ENCODE measurements at places on chromosomes 11 and 22.

GRCh38 chr11:109424901-109425300, 2.9 kb downstream of the C11orf87 start:
- peak; percentile 7 for DNase-seq

DNA sequence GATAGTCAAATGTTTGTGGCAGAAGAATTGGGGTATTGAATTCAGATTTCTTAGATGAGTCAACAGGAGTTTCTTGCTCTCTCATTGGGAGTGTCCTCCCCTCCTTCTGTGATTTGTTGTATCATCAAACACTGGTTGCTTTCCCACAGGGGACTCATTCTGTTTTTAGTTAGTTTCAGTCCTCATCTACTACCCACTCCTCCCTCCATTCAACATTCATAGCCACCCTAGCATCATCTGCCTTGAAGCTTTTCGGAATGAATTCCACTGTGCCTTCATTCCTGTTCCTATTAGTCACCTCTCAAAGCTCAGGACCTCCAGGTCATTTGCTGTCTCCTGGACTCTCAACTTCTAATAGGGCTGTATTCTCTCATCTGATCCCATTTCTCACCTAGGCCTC, 31.5 kb upstream of the RAB38 start:
- no peak for DNase-seq

DNA sequence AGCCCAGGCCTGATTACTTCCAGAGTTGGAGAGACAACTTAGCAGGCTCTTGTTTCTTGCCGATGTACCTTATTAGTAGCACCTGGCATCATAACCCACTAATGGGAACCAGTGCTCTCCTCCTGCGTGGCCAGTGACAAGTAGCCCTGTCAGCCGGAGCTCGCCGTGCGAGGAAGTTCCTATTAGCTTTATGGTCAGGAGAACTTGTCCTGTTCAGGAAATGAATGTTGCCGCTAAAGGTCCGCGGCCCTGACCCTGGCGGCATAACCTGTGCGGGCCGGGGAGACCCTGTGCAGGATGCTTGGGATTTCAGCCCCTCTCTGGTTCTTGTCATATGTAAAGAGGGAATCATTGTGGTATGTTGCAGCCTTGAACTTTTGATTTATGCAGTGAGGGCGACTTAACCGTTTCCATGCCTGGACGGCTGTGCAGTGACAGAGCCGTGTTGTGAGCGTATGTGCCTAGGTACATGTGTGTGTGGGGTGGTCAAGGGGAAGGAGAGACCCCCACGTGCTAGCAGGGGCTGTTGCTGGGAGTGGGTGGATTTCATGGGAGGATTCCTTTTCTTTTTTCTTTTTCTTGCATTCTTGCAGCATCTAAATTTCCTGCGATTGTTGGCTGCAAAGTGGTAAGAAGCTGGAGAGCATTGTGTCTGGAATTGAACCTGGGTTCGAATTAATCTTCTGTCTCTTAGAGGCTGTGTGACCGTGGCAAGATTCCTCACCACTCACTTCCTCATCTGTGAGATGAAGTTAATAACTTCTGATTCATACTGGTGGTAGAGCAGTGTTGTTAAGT, 15.2 kb downstream of the ZBTB16 start:
- DNase-seq: no peak

- DNase-seq: peak; percentile 34
These were observed 906 bp downstream of the ARSA start for GRCh38 chr22:50626850-50627641.

- DNase-seq: peak; percentile 45
These were observed 11.0 kb downstream of the NECTIN1 start for GRCh38 chr11:119717839-119718534.

DNA sequence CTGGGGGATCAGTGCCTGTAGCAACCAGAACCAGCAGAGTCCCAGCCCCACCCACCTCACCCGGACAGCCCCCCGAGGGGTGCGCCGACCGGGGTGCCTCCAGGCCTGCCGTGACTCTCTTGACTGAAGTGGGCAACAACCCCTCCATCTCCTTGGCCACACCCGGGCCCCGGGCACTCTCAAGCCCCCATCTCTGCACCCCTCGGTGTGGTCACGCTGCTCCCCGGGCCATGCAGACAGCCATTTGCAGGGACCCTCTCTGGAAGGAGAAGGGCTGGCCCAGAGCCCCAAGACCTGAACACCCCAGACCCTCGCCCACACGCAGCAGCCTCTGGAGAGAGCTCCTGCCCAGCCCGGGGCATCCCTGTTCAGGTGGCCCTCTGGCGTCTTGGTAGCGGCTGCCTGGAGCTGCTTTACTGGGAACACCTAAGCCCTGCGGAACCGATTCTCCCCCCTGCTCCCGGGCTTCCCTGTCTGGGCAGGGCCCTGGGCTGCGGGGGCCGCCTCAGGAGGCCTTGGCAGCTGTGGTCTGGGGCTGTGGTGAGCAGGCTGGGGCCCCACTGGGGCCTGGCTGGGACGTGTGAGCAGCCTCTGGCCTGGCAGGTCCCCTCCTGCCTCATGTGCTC, 84.9 kb downstream of the WNT7B start:
- DNase-seq: no peak

GRCh38 chr22:46081831-46082210, 68.5 kb upstream of the PPARA start:
- DNase-seq: peak; percentile 69

DNA sequence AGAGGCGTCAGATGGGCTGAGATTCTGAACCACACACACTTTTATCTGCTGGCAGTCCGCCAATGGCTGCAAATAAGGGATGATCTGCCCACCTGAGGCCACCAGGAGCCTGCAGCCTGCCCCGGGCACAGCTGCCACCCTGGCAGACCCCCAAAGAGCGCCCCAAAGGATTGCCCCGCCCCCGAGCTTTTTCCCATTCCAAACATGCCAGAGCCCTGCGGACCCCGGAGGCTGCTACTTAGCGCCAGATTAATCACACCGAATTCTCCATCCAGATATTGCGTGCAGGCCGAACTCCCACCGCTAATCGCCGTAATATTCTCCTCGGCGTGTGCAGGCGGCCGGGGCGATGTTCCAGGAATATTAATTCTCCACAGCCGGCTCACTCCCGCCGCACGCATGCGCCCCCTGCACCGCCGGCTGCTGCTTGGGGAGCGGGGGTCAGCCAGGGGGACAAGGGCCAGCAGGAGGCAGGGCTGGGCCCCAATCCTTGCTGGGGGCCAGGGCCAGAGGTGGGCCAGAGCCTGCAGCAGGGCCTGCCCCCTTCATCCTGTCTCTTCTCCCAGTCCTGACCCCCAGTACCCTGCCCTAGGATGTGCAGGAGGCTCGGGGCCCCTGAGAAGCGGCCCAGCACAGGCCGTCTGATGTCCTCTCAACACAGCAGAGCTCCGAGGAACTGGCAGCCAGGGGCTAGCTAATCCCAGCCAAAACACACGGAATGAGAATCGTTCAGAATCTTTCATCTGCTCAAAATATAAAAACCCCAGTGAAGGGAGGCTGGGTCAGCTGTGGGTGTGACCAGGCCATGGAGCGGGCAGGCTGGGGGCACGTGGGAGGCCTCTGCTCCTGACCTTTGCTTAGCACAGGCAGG, 19.5 kb upstream of the TCF20 start:
- peak; percentile 68 for DNase-seq

- DNase-seq: no peak
These were observed 76.2 kb upstream of the CADM1 start for GRCh38 chr11:115580416-115580815.

DNA sequence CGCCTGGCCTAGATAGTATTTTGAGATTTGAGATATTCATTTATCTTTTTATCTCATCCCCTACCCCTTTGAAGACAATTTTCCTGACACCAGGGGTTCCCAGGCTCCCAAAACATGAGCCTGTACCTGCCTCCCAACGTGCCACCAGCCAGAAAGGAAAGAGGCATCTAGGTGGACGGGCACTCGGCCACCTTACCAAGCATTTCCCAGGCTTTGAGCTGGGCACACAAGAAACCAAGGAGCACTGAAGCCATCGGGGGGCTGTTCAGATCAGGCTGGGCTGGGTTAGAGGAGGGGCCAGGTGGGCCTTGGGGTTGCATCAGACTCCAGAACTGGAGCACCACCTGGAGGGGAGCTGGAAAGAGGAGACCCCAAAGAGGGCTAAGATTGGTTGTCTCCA, 28.5 kb upstream of the BAIAP2L2 start:
- no peak for DNase-seq

- peak; percentile 71 for DNase-seq
These were observed 33.5 kb downstream of the ETS1 start for GRCh38 chr11:128553662-128554362.

DNA sequence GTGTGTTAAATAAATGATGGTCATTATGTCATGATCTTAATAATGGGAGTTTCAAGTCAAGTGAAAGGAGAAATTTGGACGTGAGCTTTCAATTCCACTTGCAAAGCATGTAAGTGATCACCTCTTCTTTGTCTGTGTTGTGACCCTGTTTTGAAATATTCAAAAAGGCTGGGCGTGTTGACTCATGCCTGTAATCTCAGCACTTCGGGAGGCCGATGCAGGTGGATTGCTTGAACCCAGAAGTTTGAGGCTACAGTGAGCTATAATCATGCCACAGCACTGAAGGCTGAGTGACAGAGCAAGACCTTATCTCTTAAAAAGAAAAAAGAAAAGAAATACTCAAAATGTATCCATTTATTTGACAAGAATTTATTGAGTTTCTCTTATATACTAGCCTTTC, 32.9 kb upstream of the EED start:
- peak; percentile 78 for DNase-seq

- peak; percentile 65 for DNase-seq
These were observed 7.5 kb upstream of the C11orf97 start for GRCh38 chr11:94504689-94505293.

DNA sequence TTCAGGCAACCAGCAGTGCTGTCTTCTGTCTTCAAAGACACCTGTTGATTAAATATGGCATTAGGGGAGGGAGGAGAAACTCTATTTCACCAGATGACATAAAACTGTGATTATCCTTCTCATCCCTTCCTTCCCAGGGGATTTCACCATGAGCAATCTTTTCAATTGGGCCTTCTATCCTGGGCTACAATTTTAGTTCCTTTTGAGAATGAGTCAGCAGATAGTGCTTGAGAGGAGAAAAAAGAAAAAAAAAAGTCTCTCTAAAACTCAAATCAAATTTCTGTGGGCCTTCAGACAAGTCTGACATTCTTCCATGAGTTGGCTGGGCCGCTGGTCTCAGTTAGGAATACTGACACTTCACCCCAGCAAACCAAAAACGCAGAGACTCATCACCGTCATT, 7.2 kb downstream of the FLI1 start:
- no peak for DNase-seq

DNA sequence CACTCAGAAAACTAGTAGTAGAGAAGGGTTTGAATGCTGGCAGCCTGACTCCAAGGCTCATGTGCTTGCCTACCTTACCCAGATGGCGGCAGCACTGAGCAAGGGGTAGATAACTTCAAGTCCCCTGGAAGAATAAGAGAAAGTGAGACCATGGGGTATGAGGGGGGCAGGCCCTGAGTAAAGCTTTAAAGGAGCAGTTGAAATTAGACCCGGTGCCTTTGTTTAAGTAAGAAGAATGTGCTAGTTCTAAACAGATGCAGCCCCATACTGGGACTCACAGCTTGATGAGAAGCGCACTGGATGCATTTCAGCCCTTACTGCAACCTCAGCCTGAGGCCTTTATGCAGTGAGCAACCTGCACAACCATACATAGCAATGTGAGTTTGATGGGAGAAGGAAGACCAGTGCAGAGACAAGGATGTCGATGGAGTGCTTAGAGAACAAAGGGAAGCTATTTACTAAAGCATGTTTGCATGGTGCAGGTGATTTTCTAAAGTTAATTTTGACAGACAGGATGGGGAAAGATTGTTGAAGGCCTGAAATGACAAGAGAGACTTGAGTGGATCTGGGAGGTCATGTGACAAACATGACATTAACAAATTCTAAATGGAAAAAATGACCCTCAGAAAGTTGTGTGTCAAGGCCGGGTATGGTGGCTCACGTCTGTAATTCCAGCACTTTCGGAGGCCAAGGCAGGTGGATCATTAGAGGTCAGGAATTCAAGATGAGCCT, 27.1 kb upstream of the TMA7B start:
- DNase-seq: peak; percentile 81

GRCh38 chr11:6611092-6611962, 689 bp downstream of the TAF10 start:
- DNase-seq: peak; percentile 47

DNA sequence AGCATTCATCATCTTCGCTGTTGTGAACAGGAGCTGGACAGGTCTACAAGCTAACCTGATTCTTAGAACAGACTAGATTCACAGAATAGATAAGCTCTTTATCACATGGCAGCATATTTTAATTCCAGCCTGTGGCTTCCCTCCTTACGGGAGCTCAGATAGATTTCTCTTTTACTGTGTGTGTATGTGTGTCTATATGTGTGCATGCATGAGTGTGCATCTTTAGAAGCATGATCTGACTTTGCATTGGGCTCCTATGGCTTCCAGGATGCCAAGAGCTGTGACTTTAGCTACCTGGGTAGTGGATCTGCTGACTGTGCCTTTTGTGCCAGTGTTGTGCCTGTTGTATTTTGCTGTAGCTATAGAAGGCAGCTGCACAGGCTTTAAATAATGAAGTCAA, 44.3 kb downstream of the ZNRF3 start:
- no peak for DNase-seq

GRCh38 chr11:1092919-1093318, 18.2 kb downstream of the MUC2 start:
- no peak for DNase-seq

DNA sequence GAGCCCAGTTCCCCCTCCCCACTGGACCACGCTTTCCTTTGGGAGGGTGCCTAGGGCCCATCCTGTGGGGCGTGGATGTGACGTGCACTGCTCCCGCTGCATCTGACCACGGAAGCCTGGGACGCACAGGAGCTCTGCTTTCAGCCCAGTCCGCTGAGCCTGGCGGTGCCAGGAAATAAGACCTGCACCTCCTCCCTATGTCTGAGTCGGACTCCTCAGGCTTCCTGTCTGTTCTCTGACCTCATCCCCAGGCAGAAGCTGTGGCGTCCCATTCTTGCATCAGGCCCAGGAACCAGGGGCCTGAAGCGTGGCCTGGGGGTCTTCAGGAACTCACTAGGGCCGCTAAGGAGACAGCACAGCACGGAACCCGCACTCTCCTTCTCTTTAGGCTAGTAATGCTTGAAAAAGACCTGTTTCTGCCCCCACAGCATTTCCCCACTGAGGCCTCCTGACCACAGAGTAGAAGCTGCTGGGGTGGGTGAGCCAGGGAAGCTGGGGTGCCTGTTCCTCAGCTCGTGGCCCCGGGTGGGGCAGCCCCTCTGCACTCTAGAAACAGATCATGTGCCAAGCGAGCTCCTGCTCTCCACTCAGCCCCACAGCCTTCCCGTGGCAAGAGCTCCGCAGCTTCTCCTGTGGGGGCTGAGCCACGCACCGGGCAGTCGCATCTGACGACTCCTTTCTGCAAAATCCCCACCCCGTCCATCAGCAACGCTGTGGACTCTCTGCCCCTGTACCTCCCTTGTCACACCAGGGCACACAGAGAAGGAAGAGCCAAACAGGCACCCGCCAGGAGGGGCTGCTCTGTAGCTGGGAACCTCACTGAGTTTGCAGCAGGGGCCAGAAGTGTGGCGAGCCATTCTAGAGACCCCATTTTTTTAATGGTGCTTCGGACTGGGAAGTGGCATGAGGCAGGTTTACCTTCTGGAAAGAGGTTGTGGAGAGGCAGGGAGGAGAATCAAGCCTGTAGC, 22.6 kb downstream of the MOV10L1 start:
- no peak for DNase-seq

GRCh38 chr22:45998638-45999378, 21.8 kb upstream of the WNT7B start:
- DNase-seq: peak; percentile 91

- no peak for DNase-seq
These were observed 136.2 kb downstream of the OSBP2 start for GRCh38 chr22:30830907-30831306.
